CD4-positive, CD25-positive, alpha-beta regulatory T cell (primary cell): ENCODE measurements at places on chromosomes 13 and 19. TPM values are rescaled to one million over a fixed set of nuclear protein-coding genes. Genes with fewer than 3 reads are reported as not detected.

DNA sequence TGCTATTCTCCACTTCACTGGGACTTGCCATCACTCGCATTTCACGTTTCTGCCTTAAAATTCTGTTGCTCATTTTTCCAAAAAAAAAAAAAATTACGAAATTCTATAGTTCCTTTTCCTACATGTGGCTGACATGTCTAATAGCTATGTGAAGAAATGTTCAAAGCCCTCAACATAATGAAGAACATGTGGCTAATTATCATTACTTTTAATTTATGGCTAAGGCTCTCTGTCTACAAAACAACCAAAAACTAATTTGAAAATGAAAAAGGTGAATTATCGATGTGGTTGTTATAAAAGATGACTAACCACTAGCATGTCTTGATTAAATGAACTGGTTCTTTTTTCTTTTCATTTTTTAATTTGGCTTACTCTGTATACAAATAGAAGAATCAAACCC is 940.0 kb downstream of the EFNB2 start:
- DNase-seq = no peak

DNA sequence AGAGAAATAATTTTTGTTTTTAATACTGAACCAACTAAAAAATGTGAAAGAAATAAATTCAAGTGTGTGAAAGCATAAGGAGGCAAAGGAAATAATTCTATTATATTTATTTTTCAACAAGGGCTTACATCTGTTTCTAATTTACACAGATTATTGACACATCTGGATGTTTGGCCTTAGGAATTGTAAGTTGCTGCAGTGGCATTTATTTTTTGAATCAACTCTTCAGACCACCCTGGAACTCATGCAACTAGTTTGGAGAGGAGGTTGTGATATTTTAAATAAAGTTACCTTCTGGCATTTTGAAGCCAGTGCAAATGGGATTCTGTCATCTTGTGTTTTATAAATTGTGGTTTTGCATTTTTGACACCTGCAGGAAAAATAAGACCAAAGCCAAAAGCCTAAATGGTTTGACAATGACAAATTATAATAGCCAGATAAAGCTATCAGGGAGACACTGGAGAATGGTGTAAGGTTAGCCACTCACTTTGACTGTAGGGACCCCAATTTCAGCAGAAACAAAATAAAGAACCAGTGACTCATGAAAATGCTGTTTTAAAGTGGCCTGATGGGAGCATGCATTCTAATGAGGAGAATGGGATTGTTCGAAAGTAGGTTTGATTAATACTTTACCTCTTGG is 192.9 kb downstream of the KLF5 start:
- DNase-seq = no peak

GRCh38 chr13:40963927-40964326 is 55.2 kb downstream of the ELF1 start:
- DNase-seq = no peak

DNA sequence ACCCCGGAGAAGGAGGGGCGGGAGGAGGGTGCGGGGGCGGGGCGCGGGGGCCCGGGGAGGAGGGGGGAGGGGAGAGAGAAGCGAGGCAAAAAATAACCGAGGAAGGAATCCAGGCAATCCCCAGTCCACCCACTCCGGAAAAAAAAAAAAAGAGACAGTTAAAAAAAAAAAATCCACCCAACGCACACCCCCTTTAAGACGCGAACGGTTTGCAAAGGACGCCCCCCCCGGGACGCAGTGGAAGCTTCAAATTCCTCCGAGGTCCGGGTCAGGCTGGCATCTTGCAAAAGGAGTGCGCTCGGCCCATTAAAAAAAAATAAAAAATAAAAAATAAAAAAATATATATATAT is at the start of gene CACNA1A:
Gene CACNA1A (minus strand): TSS at position 9 of the 350 bp plus-strand sequence. CDS start 255 bp downstream, outside the sequence.
- no peak for DNase-seq

GRCh38 chr19:39631178-39631577 is 24.5 kb upstream of the LGALS16 start:
- no peak for DNase-seq

DNA sequence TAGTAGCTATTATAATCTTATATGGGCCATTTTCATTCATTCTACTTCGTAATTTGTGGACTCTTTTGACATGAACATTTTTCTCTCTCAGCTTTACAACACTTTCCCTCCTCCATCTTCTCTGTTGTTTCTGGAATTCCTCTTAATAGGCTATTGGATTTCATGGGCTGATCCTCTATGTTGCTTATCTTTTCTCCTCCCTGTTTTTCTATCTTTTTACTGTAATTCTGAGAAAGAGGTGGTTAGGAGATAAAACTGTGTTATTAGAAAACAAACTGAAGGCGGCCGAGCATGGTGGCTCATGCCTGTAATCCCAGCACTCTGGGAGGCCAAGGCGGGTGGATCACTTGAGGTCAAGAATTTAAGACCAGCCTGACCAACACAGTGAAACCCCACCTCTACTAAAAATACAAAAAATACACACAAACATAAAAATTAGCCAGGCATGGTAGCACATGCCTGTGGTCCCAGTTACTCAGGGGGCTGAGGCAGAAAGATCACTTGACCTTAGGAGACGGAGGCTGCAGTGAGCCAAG is 188.1 kb downstream of the UGGT2 start:
- no peak for DNase-seq

DNA sequence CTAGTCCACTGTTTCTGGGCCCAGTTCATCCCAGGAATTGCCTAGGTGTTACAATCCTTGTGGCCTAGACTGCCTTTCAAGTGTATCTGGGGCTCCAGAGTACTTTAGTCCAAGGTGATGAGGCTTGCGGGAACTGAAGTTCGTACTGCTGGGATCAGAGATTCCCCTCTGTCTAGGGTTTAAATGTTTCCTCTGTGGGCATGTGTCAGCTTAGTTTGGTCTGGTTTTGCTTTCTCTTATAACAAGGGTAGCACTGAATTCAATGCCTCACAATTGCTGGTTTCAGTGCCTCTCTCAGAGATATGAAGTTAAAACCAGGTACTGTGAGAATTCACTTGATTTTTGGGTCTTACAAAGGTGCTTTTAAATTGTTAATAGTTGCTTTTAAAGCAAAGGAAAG is 30.8 kb downstream of the RGCC start:
- DNase-seq = no peak

DNA sequence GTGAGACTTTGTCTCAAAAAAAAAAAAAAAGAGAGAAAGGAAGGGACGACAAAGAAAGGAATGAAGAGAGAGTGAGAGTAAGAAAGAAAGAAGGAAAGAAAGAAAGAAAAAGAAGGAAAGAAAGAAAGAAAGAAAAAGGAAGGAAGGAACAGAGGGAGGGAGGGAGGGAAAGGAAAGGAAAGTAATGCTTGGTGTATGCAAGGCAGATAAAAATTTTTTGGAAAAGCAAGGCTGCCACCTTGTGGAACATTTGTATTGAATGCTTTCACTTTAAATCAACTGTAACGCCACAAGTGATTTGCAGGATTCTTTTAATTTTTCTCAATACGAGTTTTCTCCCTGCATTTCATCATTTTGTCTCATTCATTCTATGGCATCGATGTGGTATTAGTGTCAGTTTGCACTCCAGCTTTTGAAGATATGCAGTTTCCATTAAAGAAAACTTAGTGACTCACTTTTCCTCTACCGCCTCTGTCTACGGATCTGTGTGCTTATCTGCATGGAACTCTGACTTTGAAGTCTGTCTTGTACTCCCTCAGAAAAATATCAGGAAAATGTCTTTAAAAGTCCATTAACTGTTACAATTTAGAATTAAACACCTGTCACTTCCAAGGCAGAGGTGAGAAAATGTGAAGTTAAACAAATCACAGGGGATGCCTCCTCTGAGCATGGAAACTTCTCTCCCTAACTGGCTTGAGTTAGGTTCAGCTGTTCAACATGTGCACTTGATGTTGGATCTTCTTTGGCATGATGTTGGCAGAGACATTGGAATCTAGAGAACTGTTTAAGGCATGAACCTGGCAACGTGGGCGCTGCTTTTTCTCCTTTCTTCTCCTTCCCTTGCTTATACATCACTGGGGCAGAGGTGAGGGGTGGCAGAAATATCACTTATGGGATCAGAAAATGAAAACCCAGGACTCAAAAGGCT is 20.0 kb upstream of the ZDHHC20 start:
- DNase-seq = peak; percentile 73

DNA sequence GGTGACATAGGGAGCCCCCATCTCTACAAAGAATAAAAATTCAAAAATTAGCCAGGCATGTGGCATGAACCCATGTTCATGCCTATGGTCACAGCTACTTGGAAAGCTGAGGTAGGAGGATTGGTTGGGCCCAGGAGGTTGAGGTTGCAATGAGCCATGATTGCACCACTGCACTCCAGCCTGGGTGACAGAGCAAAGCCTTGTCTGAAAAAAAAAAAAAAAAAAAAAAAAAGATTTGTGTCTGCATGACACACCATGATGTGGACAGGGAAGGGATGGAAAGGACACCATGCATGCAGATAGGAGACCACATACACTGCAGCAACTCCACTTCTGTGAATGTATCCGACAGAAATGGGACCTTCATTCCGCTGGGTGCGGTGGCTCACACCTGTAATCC is 34.0 kb upstream of the HOMER3 start:
- no peak for DNase-seq

GRCh38 chr13:38090913-38091312 is 221.3 kb upstream of the TRPC4 start:
- no peak for DNase-seq

DNA sequence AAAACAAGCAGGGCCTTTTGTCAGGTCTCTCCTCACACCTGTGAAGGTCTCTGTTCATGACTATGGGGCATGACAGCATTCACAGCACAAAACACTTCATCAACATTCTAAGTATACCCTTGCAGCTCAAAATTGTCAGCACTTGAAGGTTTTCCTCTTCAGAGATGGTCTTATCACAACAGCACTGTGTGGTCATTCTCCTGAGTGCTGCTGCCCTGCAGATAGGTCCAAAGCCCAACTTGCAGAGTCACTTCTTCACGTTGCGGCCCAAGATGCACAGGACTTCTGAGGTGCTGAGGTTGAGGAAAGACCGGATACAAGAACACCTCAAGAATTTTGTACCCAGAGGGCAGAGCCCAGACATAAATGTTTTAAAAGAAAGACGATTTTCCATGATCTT is 574.5 kb downstream of the UQCRFS1 start:
- no peak for DNase-seq

- DNase-seq = no peak
Observed at GRCh38 chr13:43269037-43269481, 245.7 kb downstream of the DNAJC15 start.

DNA sequence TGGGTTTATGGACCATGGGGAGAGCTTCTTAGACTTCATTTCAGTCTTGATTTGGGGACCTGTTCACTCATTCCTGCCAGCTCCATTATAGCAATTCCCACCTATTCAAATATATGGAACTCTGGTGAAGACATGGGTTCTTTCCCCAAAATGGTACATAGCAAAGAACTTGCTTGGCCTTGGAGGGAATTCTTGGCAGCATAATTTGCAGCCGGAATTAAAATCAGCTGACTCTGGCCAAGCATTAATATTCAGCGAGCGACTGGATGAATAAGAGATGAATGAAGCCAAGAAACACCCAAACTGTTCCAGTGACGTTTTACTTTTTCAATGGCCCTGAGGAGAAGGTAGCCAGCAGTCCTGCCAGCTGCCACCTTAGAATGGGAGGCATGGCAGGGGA is 88.4 kb upstream of the SOX1 start:
- no peak for DNase-seq

DNA sequence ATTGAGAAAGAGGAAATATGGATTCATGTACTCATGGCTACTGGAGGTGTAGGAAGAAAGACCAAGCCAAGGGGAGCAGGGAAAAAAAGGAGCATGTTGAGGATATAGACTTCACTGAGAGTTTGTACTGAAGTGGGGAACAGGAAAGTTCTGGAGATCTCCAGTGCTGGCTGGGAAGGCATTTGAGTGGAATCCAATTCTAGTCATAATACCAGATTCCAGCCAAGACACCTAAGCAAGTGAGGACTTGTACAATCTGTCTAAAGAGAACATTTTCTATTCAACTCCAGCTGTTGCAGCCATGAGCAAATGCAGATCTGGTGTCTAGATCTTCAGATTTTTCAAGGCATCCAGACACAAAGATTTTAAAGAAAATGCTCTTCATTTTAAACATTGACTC is 412.5 kb downstream of the OXGR1 start:
- no peak for DNase-seq

DNA sequence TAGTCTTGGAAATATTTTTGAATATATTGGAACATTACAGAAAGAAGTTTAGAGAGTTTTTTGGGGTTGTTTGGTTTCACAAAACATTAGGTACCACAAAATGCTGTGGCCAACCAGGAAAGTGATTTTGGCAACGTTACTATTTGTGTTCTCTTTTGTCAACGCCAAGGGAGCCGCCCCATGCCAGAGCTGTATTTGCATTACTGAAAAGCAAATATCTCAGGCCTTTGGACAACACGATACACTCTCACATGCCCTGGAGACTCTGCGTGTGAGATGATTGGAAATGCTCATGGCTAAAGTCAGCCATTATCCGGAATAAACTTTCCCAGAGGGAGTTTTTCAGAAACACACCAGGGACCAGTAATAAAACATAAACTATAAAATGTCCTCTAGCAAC is 324.6 kb downstream of the SHISA2 start:
- DNase-seq = no peak

DNA sequence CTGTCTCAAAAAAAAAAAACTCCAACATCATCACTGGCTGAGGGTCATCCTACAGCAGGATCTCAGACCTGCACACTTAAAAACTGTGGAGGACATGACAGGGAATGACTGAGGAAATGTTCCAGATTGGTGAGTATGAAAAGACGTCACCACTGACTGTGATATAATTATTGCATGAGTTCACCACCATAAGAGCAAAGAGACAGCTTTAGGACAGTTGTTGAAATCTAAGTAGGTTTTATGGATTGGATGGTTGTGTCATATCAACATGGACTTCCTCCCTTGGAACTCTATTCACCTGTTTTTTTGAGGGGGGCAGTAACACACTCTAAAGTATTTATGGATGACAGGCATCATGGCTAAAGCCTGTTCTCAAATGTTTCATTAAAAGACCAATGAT is 31.5 kb downstream of the KLF12 start:
- no peak for DNase-seq

The TJP3 gene
- 31.2 TPM for polyA plus RNA-seq

The FPR1 gene
- 0.26 TPM for polyA plus RNA-seq

The POSTN gene
- polyA plus RNA-seq = not detected

The SLITRK5 gene
- polyA plus RNA-seq = not detected

The LSR gene
- 47.8 TPM for polyA plus RNA-seq

The EBI3 gene
- polyA plus RNA-seq = 0.24 TPM

The RNF225 gene
- polyA plus RNA-seq = not detected

The ZNF350 gene
- polyA plus RNA-seq = 25.3 TPM

The FBXO27 gene
- 0.16 TPM for polyA plus RNA-seq

The NCLN gene
- polyA plus RNA-seq = 30.8 TPM

The TLE6 gene
- polyA plus RNA-seq = not detected

The CBLC gene
- polyA plus RNA-seq = not detected
